ENCODE measurements at places on chromosomes 12 and 14. TPM values are rescaled to one million over a fixed set of nuclear protein-coding genes. Genes with fewer than 3 reads are reported as not detected.
A peak's percentile ranks its signal among the peaks of the same experiment; 100 is the strongest.

Gene CLEC7A
- polyA plus RNA-seq = 1.1 TPM

Gene HOXC9
- not detected for polyA plus RNA-seq

DNA sequence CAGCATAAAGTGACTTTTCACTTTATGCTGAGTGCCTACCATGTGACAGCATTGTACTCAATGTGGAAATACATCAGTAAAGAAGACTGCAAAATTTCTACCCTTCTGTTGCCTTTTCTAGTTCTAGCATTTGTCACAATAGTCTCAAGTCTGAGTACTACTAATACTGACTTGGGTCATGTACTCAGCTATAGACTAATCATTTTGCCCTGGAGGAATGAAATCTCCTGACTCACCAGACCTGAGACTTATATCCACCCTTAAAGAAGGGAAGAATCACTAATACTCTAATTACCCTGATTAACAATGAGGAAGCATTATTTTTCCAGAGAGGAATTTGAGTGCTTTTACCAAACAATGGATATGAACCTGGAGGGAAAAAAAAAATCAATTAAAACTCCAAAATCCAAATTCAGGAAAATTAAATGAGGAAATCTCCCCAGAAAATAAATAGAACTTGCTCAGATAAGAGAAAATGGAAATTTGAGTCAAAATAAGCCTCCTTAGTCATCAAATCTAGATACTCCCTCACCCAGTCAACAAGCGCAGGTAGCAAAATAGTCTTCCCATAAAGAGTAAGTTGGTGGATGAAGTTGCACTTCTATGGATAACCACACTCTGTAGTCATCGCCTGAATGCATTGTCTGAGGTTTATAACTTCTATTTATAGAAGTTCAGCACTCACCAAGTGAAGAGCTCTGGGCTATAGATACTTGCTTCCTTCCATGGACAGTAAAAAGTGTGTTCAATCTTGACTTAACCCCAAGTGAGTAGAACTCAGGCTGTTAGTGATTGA is 386.6 kb downstream of the SYT1 start:
- no peak for DNase-seq

GRCh38 chr12:16347391-16348298 is at the start of gene MGST1:
MGST1 (plus strand) TSS chr12:16347645; CDS start chr12:16354253, 6,608 bp downstream.
- peak; percentile 76 for DNase-seq

Gene INHBE
- polyA plus RNA-seq = not detected

Gene ISM2
- not detected for polyA plus RNA-seq

GRCh38 chr14:93799989-93800921 is 12.0 kb upstream of the PRIMA1 start:
- no peak for DNase-seq

Gene DHRS2
- 0.04 TPM for polyA plus RNA-seq

DNA sequence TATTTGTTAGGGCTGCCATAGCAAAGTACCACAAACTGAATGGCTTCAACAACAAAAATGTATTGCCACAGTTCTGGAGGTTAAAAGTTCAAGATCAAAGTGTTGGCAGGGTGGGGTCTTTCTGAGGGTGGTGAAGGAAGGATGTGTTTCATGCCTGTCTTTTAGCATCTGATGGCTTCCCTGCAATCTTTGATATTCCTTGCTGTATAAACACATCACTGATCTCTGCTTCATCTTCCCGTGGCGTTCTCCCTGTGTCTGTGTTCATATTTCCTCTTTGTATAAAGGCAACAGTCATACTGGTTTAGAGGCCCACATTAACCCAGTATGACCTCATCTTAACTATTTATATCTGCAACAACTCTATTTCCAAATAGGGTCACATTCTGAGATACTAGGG is 167.5 kb downstream of the BTG1 start:
- DNase-seq = no peak

Gene NYNRIN
- polyA plus RNA-seq = 6.7 TPM

GRCh38 chr14:43896044-43896443 is 611.0 kb downstream of the FSCB start:
- DNase-seq = no peak

Gene TRHDE
- polyA plus RNA-seq = 0.04 TPM

DNA sequence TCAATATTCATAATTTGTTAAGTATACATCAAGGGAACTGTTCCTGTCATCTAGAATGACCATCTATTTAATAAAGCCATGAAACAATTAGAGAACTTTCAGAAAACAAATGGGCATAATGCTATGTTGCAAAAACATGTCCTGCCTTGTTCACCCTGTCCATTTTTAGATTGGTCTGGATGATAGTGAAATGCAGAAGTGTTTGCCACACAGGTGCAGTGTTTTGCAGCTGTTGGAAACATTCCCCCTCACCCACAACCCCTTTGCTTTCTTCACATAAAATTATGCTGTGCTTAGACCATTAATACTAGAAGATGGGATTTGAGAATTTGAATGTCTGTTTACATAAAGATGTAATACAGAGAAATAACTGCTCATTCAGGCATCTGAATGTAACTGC is 36.5 kb downstream of the LEMD3 start:
- no peak for DNase-seq

DNA sequence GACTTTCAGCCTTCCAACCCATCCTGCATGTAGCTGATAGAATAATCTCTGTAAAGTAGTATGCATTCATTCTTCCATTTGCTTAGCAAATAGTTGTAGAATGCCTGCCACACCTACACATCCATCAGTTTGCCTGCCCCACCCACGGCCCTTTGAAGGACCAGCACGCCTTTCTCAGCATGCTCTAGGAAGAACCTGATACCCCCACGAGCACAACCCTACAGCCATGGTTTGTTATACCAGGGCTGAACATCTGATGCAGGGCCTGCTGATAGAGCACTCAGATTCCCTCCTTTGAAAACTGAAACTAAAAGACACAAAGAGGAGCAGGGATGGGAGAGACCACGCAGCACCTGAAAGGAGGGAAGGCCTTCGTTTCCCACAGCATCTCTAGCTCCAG is 205.1 kb downstream of the ANO2 start:
- no peak for DNase-seq

GRCh38 chr12:112367965-112368364 is 14.3 kb downstream of the HECTD4 start:
- no peak for DNase-seq

GRCh38 chr14:73758392-73759182 is 44.4 kb upstream of the PNMA1 start:
- DNase-seq = peak; percentile 69

DNA sequence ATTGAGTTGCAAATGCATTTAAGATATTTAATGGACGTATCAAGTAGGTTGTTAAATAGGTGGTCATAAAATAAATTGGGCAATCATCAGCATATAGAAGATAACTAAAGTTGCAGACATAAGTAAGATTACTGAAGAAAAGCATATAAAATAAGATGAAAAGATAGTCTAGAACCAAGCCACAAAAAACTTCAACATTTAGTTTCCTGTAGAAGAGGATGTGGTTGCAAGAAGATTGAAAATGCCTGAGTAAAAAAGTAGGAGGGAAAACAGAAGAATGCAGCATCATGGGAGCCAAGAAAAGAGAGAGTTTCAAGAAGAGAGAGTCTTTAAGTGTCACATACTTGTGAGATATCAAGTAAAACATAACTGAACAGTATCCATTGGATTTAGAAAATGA is 17.6 kb upstream of the SLC16A7 start:
- no peak for DNase-seq

- DNase-seq = peak; percentile 86
These were observed 45.3 kb upstream of the ANO6 start for GRCh38 chr12:45170456-45171042.

- DNase-seq = no peak
These were observed 10.7 kb downstream of the EMG1 start for GRCh38 chr12:6981152-6982052.

Gene OTOGL
- polyA plus RNA-seq = 0.11 TPM

Gene RHOJ
- 10.4 TPM for polyA plus RNA-seq

Gene NEMP1
- polyA plus RNA-seq = 1.4 TPM

DNA sequence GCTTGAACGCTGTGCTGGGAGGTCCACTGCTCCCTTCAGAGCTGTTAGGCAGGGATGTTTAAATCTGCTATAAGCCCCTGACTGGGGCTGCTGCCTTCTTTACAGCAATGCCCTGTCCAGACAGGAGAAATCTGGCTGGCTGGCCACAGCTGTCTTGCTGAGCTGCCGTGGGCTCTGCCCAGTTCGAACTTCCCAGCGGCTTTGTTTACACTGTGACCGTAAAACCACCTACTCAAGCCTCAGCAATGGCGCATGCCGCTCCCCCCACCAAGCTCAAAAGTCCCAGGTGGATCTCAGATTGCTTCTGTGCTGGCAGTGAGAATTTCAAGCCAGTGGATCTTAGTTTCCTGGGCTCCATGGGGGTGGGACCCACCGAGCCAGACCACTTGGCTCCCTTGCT is 35.8 kb downstream of the CKAP4 start:
- DNase-seq = no peak

DNA sequence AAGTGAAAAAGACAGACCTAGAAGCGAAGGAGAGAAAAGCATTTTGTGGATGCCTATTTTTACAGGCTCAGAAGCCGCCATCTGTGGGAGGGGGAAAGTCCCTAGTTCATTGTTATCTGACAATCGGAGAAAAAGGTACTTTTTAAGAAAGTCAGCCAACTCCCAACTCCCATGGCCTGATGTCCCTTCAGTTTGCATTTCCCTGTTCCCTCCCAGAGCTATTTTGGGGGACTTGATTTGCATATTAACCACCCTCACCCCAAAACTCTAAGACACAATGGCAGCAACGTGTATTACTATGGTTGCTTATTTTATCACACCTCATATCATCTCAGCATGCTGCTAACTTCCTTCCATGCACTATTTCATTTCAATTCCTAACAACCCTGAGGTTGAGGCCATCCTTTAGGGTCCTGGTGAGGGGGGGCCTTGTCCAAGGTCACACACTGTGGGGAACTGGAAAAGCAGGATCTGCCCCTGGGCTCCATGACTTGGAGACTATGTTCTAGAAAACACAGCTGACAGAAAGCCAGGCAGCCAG is 18.7 kb downstream of the HVCN1 start:
- no peak for DNase-seq

GRCh38 chr14:56782711-56783110 is 27.6 kb downstream of the OTX2 start:
- no peak for DNase-seq

- DNase-seq = no peak
These were observed 18.4 kb downstream of the PIGH start for GRCh38 chr14:67581643-67582042.

DNA sequence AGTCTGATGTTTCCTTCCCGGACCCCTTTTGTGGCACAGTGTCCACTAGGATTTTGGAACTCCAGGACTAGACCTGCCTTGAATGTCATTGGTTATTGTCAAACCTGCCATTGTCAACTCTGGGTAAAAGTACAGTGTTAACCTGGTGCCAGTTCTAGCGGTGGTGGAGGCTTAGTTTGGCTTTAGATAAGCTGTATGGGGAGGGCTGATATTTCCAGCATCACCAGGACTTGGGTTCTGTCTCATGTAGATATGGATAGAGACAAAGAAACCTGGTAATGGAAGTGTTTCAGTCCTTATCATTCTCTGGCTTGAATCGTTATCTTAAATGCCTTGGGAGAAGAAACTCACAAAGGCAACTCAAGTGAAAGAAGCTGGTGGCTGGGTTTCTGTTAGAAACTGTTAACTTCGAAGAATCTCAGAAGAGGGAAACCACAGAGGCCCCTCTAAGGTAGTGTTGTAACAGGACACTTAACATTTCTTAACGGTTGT is 10.6 kb downstream of the CHST11 start:
- DNase-seq = no peak

DNA sequence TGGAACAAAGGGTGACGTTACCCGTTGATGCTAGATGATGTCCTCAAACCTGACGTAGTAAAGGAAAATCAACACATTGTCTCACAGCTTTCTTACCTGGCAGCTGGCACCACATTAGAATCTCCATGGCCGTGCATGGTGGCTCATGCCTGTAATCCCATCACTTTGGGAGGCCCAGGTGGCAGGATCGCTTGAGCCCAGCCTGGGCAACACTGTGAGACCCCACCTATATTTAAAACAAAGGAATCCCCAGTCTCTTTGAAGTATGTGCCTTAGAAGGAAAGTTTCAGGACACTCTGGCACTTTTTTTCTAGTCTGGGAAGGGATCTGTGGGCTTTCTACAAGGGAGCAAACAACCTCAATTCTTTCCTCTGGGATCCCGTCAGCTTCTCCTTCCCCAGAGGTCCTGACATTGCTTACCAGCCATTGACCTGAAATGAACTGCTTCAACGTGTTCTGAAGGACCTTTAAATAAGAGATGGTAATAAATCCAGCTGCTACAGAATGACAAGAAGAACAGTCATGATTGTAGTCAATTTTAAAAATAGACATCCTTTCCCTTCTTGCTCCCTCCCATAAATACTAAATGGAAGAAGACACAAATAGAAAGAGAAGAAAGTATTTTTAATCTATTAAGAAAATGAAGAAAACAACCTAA is 33.7 kb upstream of the TTC7B start:
- DNase-seq = no peak

Gene USP5
- 52.8 TPM for polyA plus RNA-seq

Gene TSHR
- not detected for polyA plus RNA-seq

DNA sequence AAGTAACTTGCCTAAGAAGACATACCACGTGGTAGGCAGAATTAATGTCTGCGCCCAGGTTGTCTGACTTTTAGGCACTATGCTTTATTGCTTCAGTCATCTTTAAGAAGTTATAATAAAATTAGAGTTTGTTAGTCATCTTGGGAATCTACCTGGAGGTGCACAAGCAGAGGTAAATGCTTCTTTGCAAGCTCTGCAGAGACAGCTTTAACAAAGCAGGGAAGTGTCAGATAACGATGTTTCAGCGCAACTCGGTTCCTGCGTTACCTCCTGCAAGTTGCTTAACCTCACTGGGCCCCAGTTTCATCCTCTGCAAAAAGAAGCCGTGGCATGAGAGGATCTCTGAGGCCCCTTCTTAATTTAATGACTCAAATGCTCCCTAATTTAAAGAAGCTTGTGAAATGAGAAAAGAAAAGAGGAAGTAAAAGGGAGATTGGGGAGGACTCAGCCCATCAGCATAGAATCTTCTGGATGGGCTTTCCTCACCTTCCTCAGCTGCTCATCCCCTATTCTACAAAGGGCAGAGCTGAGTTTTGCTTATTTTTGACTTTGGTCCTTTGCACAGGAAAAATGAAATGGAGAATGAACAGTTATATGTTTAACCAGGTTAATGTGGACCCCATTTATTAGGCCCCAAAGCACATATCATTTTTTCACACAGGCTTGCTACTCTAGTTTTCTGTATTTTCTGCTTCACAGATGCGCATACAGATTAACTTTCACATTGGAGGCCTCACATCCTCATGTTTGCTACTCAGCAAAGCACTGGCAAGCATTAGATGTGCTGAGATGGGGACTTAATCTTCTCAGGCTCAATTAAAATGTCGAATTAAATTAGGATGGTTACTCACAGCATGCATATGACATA is 5.1 kb downstream of the ARHGDIB start:
- no peak for DNase-seq

- peak; percentile 74 for DNase-seq
These were observed at the start of gene SDSL for GRCh38 chr12:113422030-113422885. SDSL (plus strand) TSS chr12:113422380; CDS start chr12:113427983, 5,603 bp downstream.

GRCh38 chr12:94074980-94075629 is 73.3 kb upstream of the PLXNC1 start:
- DNase-seq = peak; percentile 73

All from heart left ventricle (tissue), 16 donors.